Stimulated activated CD4-positive, alpha-beta T cell treated with anti-CD3 and anti-CD28 coated beads, Interleukin-12 subunit alpha, Interleukin-12 subunit beta, amount 100 ng/mL, for 24 hours (primary cell): ENCODE measurements at places on chromosomes 3 and 15.

GRCh38 chr3:117490716-117491115, 781.1 kb downstream of the TUSC7 start:
- DNase-seq: no peak

- DNase-seq: peak; percentile 72
These were observed 275.3 kb downstream of the UACA start for GRCh38 chr15:70488002-70488605.

DNA sequence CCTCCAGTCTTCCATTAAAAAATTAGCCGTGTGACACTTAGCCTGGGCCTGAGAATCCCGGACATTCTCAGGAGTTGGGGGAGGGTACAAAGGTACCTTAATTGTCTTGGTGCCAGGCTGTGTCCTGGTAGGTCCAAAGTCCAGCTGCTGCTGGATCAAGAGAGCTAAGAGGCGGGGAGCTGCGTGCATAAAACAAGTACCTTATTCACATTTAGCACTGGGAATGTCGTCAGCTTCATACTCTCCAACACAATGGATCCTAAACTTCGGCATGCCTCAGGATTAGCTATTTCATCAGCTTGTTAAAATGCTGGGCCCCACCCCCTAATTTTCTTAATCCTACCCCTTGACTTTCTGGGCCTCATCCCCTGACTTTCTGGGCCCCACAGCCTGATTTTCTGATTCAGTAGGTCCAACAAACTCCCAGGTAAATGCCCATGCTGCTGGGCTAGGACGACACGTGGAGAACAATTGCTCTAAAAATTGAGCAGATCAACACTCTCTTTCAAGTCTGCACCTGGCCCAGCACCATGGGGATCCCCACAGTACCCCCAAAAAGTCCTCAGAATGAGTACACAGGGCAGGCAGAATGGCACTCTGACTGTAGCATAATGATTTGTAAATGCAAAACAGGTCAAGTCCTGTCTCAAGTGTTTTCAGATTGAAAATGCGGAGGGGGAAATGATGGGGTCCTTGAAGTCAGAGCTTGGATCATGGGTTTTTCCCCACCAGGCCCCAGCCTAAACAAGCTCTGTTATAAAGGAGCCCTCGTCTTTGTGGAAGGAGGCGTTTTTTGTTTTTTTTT, 5.6 kb upstream of the AEN start:
- DNase-seq: no peak

GRCh38 chr15:62868507-62868906, 174.0 kb upstream of the TPM1 start:
- no peak for DNase-seq

GRCh38 chr3:107594870-107595269, 72.1 kb downstream of the BBX start:
- no peak for DNase-seq
